ENCODE measurements at places on chromosomes 2 and 18.
A peak's percentile ranks its signal among the peaks of the same experiment; 100 is the strongest.

GRCh38 chr2:237235383-237236095 is 149.8 kb downstream of the COPS8 start:
- peak; percentile 69 for DNase-seq

GRCh38 chr2:69180227-69180626 is 167.2 kb downstream of the ANTXR1 start:
- no peak for DNase-seq

DNA sequence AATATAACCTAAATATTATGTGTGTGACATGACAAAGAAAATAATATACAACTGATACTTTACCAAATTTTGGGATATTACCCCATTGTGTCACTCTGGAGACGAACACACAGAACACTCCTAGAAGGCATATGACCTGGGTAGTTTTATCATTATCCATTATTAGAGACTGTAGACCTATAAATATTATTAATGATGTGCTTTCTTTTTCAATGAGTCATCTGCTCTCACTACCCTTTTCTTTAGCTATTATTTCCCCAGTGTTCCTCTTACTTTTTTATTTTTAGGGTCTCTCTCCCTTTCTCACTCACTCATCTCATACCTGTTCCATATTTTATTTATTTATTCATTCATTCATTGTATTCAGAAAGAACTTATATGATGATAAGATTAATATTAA is 143.3 kb upstream of the ITGA4 start:
- DNase-seq, result no peak

DNA sequence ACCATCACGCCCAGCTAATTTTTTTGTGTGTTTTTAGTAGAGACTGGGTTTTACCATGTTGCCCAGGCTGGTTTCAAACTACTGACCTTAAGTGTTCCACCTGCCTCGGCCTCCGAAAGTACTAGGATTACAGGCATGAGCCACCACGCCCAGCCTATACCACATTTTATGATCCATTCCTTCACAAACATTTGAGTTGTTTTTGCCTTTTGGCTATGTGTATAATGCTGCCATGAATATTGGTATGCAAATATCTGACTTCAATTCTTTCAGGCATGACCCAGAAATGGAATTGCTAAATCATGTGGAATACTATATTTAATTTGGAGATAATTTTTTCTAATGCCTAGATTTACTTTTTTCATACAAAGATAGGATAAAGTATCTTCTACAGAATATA is 68.6 kb downstream of the TTC27 start:
- DNase-seq, result no peak

- no peak for DNase-seq
Observed at GRCh38 chr2:74291218-74291544, 52.0 kb downstream of the SLC4A5 start.
